ENCODE measurements at places on chromosomes 5 and 9. TPM values are rescaled to one million over a fixed set of nuclear protein-coding genes. Genes with fewer than 3 reads are reported as not detected.

The ENTPD2 gene
- total RNA-seq: 0.60 TPM

The GNA14 gene
- total RNA-seq: 4.2 TPM

The MYMK gene
- not detected for total RNA-seq

The C9orf50 gene
- total RNA-seq: not detected

The HEXB gene
- total RNA-seq: 80.1 TPM

The SLC27A6 gene
- 31.7 TPM for total RNA-seq

The HSDL2 gene
- total RNA-seq: 99.3 TPM

The NKD2 gene
- total RNA-seq: 10.4 TPM

The UBAC1 gene
- 64.9 TPM for total RNA-seq

The AGXT2 gene
- total RNA-seq: not detected

The SLC6A19 gene
- total RNA-seq: not detected

The PCDHB10 gene
- 1.3 TPM for total RNA-seq

The FOXD4L6 gene
- total RNA-seq: not detected

The SPINK7 gene
- total RNA-seq: not detected

The CNTLN gene
- total RNA-seq: 4.5 TPM

The DBH gene
- not detected for total RNA-seq

The ADCY2 gene
- total RNA-seq: 0.35 TPM

The CNTNAP3 gene
- total RNA-seq: 13.7 TPM

Measured in left cardiac atrium (tissue), 4 donors.